ENCODE measurements at places on chromosomes 13 and 19. TPM values are rescaled to one million over a fixed set of nuclear protein-coding genes. Genes with fewer than 3 reads are reported as not detected.

The ADAMTSL5 gene
- 11.0 TPM for total RNA-seq

The DIRAS1 gene
- not detected for total RNA-seq

The ZNF729 gene
- total RNA-seq: not detected

The CPB2 gene
- total RNA-seq: not detected

The CYP4F3 gene
- not detected for total RNA-seq

The HIPK4 gene
- not detected for total RNA-seq

The ZNF491 gene
- total RNA-seq: 0.11 TPM

The RUBCNL gene
- 0.65 TPM for total RNA-seq

The MYDGF gene
- 196 TPM for total RNA-seq

The MAN2B1 gene
- 59.0 TPM for total RNA-seq

The ZNF417 gene
- total RNA-seq: 3.7 TPM

The ZNF835 gene
- not detected for total RNA-seq

The IZUMO1 gene
- 0.04 TPM for total RNA-seq

The MUC16 gene
- not detected for total RNA-seq

The SLC10A2 gene
- total RNA-seq: not detected

The MEDAG gene
- total RNA-seq: not detected

The PTGER1 gene
- total RNA-seq: not detected

The ZFR2 gene
- total RNA-seq: not detected

The GGN gene
- total RNA-seq: 0.08 TPM

The RFPL4A gene
- total RNA-seq: not detected

The LGALS14 gene
- not detected for total RNA-seq

The ZNF546 gene
- 0.78 TPM for total RNA-seq

The ZNF541 gene
- total RNA-seq: not detected

The PRDX2 gene
- total RNA-seq: 260 TPM

The TGFBR3L gene
- 7.5 TPM for total RNA-seq

The TRPM4 gene
- total RNA-seq: 17.2 TPM

The ZIK1 gene
- 2.3 TPM for total RNA-seq

The ADPRHL1 gene
- 0.70 TPM for total RNA-seq

The ZNF571 gene
- 1.8 TPM for total RNA-seq

The SSC5D gene
- 0.31 TPM for total RNA-seq

The ZNF227 gene
- 6.8 TPM for total RNA-seq

The CAPS gene
- total RNA-seq: 0.84 TPM

The ZNF836 gene
- total RNA-seq: 5.5 TPM

The ICAM5 gene
- total RNA-seq: 8.8 TPM

The CCDC8 gene
- total RNA-seq: 27.7 TPM

The ZNF626 gene
- total RNA-seq: 7.3 TPM

The SLC25A41 gene
- not detected for total RNA-seq

The SLC6A16 gene
- total RNA-seq: not detected

The LIM2 gene
- not detected for total RNA-seq

The NLRP7 gene
- total RNA-seq: not detected

The KCTD15 gene
- 39.1 TPM for total RNA-seq

The CFD gene
- total RNA-seq: not detected

The NXNL1 gene
- not detected for total RNA-seq

The GPR18 gene
- not detected for total RNA-seq

The RDH8 gene
- total RNA-seq: not detected

The TRAPPC6A gene
- 13.2 TPM for total RNA-seq

The ZNF536 gene
- not detected for total RNA-seq

The PGLYRP1 gene
- not detected for total RNA-seq

The LIN37 gene
- total RNA-seq: 7.6 TPM

The LPAR2 gene
- 37.4 TPM for total RNA-seq

The ELANE gene
- not detected for total RNA-seq

The ZNF534 gene
- not detected for total RNA-seq

The TEX26 gene
- not detected for total RNA-seq

The ZNF844 gene
- total RNA-seq: 0.30 TPM

The ZNF562 gene
- 19.1 TPM for total RNA-seq

The AMER2 gene
- not detected for total RNA-seq

The ZNF829 gene
- 1.7 TPM for total RNA-seq
